Activated T-helper 1 cell treated with anti-CD3 and anti-CD28 coated beads, Interleukin-2, amount 50 U/mL, for 16 hours (primary cell): ENCODE measurements at places on chromosomes 1 and 21.

DNA sequence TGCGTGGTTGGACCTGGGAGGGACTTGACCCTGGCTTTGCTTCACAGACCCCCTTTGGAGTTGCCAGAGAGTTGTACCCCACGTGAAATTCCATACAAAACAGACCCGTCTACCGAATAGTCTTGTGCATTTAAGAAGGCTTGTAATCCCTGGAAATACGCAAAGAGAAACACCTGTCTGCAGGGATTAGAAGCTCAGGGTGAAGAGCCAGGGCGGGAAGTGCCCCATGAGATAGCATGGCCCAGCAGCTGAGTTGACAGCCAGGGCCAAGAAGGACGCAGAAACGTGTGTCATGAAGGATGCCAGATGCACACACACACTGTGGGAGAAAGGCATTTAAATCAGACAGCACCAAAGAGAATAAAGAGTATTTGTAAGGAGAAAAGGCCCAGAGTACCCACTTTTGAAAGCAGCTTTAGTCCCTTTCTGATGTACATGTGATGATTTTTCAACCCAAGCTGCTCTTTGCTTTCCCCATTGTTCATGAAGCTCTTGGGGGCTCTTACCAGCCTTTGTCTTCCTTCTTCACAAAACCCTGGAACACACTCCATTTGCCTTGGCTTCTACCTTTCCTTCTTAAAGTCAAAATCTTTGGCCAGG is 46.6 kb downstream of the PCP4 start:
- DNase-seq = no peak

GRCh38 chr21:31993826-31994825 is 121.3 kb downstream of the HUNK start:
- DNase-seq = no peak

DNA sequence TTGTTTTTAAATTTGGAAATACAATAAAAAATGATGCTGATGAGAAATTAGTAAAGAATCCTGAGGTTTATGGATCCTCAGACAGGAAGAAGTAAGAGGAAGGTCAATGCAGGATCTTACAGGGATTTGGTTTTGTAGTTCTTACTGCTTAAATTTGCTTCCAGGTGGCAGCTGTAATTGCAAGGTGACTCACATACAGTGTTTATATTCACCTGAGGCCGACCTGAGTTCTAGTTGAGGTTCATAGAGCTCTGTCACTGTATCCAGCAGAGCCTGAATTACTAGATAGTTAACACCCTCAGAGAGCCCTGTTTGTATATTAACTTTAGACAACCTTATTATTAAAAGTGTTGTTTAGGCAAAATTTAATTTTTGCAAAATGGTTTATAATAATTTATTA is 1.4 kb upstream of the WDR26 start:
- DNase-seq = no peak

DNA sequence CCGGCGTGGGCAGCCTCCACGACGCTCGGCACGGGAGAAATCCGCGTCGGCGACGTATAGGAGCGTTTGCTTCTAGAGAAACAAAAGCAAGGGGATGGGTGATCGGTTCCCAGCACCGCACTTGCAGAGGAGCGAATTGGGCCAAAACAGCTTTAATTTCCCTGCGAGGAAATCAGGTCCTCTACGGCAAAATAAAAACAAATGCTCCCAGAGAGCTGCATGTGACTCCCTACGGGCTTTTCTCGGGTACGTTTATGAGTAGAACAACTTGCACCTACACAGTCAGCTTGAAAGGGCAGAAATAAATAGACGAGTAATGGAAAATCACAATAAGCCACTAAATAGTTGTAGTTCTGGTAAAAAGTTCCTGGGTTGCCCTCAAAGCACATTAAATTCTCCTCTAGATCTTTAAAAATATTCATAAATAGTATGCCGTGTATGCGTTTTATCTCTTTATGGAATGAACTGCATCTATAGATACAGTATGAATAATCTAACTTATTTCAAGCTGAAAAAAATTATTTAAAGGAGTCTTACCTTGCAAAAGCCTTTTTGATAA is 1.2 kb downstream of the NHLH2 start:
- no peak for DNase-seq

DNA sequence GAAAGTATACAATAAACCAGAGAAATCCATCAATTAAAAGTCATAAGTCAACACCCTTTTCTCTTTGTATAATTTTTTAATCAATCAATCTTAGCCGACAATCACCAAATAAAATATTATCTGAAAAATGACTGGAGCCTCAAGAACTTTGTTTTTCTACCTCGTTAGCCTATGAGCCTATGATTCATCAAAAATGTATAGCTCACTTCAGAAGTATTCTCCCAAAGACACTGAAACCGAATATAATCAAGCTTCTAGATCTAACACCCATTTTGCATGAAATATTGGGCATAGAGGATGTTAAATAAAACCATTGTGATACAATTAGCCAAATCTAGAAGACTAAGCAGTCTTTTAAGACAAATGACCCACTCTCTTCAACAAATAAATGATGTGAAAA is 17.8 kb upstream of the RSBN1 start:
- DNase-seq = no peak
